A172 (cell line): ENCODE measurements at places on chromosomes 3 and 15. TPM values are rescaled to one million over a fixed set of nuclear protein-coding genes. Genes with fewer than 3 reads are reported as not detected.

DNA sequence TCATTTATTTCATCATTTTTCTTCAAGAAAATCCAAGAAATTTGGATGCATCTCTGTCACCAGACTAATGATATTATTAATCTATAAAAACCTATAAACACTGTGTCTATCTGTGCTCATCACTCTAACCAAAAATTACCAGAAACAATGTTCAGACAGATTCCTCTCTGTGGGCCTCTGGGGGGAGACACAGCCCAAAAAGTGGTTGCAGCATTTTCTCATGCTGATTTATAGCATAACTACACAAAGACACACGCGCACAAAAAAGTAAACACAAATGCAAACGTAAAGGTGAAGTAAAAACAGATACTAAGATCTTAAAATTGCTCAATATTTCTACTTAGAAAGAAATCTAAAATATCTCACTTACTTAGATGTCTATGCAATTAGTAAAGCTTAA is 976.0 kb downstream of the GBE1 start:
- no peak for DNase-seq

GRCh38 chr15:88021601-88022000 is 234.9 kb downstream of the NTRK3 start:
- DNase-seq: no peak

GRCh38 chr15:24879492-24879891 is 75.3 kb upstream of the SNRPN start:
- no peak for DNase-seq

DNA sequence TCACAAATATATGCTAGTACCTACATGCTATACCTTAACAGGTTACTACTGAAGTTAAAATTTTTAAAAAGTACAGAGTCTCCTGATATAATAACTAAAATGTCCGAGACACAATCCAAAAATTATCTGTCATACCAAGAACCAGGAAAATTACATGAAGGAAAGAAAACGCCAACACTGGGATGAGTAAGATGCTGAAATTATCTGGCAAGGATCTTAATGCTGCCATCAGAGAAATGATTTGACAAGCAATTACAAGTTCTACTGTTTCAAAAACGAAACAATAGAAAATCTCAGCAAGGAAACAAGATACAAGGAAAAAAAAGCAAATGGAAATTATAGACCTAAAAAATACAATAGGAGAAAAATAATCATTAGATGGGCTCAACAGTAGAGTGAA is 92.5 kb downstream of the UBE3A start:
- DNase-seq: no peak

- DNase-seq: no peak
These were observed 3.4 kb downstream of the SCN5A start for GRCh38 chr3:38646062-38646461.

- peak; percentile 56 for DNase-seq
These were observed 49.0 kb downstream of the SUCLG2 start for GRCh38 chr3:67605377-67605776.

DNA sequence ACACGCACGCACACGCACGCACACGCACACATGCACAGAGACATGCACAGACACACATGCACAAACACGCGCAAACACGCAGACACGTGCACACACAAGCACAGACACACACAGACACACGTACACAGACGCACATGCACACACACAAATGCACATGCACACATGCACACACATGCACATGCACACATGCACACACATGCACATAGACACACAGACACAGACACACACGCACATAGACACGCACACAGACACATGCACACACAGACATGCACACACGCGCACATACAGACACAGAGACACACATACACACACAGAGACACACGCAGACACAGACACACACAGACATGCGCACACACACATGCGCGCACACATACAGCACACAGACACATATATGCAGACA is 26.4 kb upstream of the PIGZ start:
- DNase-seq: no peak

GRCh38 chr15:52257734-52258062 is 37.9 kb downstream of the MYO5C start:
- peak; percentile 37 for DNase-seq

GRCh38 chr3:190382082-190382481 is 5.9 kb upstream of the CLDN16 start:
- DNase-seq: peak; percentile 48

DNA sequence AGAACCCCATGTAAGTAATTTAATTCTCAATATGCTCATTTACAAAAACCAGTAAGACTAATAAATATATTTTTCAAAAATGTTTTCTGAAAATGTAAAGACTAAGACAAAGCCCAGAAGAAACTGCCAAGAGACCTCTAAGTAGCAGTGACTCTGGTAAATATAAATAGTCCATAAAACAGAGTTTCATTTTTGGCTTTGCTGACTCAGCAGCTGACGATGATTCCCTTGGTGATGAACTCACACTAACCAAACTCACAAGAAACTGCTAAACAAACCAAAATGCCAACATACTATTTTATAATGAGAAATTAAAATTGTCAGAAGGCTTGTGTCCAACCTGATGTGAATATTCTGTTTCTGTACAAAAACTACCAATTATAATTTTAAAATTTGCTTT is 31.5 kb upstream of the IMPG2 start:
- no peak for DNase-seq

GRCh38 chr3:99111235-99111634 is 209.7 kb upstream of the DCBLD2 start:
- DNase-seq: no peak

DNA sequence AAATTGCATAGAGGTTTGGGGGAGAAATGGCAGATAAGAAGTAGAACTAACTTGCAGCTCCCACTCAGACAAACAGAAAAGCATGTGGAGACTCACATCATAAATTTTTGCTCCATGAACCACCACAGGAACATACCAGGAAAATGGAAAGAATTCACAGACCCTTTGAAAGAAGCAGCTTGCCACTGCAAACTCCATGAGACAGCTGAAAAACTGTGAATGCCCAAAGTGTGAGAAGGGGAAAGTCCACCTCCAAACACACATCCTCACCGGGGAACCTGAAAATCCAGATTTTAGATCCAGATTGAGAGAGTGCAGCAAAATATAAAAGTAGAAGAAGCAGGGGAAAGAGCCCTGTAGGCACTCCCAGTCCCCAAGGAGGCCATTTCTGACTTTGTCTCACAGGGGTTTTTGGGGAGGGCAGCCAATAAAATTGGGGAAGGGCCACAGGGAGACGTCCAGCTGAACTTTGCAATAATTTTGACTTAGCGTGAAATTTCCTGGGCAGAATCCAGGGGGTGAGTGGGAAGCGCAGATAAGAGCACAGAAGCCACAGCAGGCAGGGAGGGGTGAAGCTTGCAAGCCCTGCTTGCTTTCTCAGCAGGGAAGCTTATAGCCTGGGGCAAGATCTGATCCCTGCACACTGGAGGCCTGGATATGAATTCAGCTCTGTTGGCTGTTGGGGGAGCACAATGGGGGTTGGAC is 183.4 kb upstream of the UBE2E2 start:
- no peak for DNase-seq

DNA sequence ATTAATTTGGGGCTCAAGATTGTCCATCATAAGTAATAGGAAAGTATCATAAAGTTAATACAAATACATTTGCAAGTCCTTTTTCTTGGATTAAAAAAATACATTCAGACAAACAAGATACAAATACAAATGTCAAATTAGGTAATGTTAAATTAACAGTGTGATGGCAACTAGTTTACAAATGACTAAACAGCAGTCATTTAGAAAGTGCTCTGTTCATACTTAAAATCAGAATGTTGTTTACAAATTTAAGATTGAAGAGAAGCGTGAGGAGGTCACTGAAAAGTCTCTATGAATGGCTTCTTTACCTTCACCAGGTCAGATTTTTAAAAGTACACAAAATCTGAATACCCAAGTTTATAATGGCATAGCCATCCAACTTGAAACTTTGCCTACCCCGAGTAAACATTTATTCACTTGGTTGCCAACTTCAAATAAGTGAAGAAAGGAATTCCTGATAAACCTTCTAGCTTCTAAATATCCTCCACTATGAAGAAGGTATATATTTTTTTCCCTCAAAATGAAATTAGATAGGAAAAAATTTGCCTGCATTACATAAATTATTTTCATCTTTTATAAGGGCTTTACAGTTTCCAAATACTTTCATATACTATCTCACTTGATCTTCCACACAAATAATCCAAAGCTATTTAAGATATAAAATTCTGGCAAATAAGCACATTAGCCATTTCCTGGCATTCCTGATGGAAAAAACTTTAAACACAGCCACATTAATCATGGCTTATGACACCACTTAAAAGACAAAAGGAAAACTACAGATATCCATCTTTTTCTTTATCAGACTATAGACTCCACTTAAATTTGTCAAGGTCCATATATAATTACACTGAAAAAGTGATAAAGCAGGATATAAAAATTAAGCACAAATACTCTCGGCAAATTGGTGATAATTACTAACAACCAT is 11.5 kb upstream of the NEK10 start:
- DNase-seq: no peak

DNA sequence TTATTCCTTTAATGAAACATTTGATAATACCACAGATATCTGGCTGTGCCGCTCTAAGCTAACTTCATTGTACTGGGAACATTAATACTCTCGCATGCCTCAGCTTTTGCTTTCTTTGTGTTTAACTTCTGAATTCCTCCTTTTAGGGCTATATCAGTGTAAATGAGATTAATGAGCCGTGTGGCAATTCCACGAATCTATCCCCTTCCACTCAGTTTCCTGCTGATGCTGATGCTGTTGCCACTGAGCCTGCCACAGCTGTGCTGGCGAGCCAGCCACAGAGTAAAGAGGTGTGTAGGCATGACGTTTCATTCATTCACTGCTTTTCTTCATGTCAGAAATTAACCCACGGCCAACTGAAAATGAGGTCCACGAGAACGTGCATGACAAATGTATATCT is 30.0 kb upstream of the ABHD10 start:
- DNase-seq: no peak

GRCh38 chr3:64300790-64301423 is 75.6 kb upstream of the PRICKLE2 start:
- peak; percentile 27 for DNase-seq

- DNase-seq: peak; percentile 19
These were observed 154.4 kb downstream of the TUSC7 start for GRCh38 chr3:116863822-116864589.

DNA sequence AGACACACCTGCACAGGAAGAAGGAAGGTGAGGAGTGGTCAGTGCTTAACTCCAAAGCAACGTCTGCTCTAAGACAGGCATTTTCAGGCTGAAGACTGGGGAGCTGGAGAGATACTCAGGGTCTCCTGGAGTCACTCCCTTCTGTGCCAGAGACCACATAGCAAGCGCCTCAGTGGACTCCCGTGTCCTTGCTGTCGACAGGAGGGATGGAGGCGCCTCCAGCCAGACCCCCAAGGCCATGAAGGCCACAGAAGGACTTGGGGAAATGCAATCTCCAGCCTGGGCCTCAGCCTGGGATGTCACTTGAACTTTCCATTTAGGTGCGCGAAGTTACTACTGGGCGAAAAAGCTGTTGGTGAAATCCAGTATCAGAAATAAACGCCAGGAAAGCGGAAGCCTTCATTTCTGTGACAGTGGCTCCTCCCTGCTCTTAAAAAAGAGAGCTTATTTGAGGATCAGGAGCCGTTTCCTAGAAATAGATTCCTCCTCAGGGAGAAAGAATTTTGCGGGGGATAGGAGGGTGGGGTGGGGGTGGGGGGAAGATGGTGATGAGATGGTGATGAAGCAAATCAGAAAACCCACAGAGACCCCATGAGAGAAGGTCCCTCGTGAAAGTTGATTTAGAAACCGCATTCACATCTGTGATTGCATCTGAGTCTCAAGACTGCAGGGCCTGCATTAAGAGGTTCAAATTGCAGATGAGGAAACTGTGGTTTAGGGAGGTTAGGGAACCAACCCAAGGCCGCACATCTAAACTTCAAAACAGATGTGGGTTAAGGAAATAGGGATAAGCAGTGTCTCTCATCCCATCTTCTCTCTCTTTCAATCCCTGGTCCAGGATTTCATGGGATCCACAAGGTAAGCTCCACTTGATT is 78.8 kb downstream of the ATP2B2 start:
- DNase-seq: no peak

GRCh38 chr15:81888748-81889484 is 156.9 kb downstream of the MEX3B start:
- peak; percentile 39 for DNase-seq

DNA sequence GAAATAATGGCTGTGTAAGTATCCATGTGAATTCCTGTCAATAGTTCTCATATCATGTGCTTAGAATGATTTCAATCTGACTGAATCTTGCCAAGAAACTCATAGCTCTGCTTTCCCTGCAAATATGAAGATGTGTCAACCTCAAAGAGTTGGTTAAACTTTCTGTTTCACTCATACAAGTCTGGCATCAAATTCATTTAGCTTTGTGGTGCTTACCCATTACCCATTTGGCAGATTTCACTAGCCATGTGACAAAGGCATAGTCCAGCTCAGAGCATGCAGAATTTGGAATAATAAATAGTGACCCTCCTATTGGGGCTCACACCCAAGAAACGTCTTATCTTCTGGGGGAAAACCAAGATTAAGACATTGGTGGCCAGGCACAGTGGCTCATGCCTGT is 256.6 kb upstream of the TPRG1 start:
- no peak for DNase-seq

GRCh38 chr3:151383956-151384355 is 597 bp downstream of the P2RY12 start:
- no peak for DNase-seq

DNA sequence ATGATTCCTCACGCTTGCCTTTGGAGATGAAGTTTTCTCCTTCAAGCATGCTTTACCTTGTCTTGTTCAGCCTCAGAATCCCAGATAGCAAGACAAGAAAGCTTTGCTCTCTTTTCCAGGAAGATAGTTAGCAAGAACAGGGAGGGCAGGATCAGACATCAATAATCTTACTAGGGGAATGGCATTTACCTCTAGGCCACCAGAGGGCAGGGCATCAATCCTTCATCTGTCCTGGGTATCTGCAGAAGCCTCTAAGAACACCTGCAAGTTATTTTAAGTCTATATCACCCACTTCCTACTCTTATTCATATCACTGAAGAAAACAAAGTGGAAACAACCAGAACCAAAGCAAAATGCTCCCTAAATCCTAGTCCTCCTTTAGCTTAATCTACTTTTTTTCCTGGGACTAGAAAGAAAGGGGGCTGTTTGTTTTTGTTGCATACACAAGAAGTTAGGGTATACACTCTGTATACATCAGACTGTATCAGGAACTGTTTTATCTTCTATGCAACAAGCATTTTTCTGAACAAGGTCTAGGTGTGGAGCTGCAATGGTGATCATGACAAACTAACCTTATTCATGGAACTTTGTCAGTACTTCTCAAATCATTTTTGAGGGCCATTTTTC is 862.5 kb downstream of the CADM2 start:
- DNase-seq: peak; percentile 12

- DNase-seq: no peak
These were observed 44.9 kb downstream of the ATP1B3 start for GRCh38 chr3:141921316-141921715.

Gene RASL12
- not detected in 2 replicates for total RNA-seq

Gene TMEM40
- 2.9 TPM in 1 of 2 replicates, not detected in the other for total RNA-seq

Gene C3orf18
- total RNA-seq: 0.43 TPM in 1 of 2 replicates, not detected in the other

Gene NLGN1
- 0.50 and 0.72 TPM in 2 replicates for total RNA-seq

Gene SI
- not detected in 2 replicates for total RNA-seq

Gene SKOR1
- not detected in 2 replicates for total RNA-seq

Gene HYAL1
- total RNA-seq: 0.72 and 2.3 TPM in 2 replicates

Gene EPHB3
- total RNA-seq: 1.1 and 1.4 TPM in 2 replicates
